ENCODE measurements at places on chromosomes 16 and 17. TPM values are rescaled to one million over a fixed set of nuclear protein-coding genes. Genes with fewer than 3 reads are reported as not detected.

Gene OGFOD1
- total RNA-seq: 54.3 TPM

Gene CA7
- not detected for total RNA-seq

Gene TMEM220
- total RNA-seq: 1.4 TPM

Gene G6PC1
- not detected for total RNA-seq

Gene GNGT2
- total RNA-seq: not detected

Gene FOXN1
- total RNA-seq: not detected

Gene METTL9
- total RNA-seq: 141 TPM

Gene ODAD4
- 4.7 TPM for total RNA-seq

Gene NEUROD2
- total RNA-seq: not detected

Gene KRT36
- total RNA-seq: not detected

Gene HCRT
- total RNA-seq: not detected

Gene USH1G
- 0.23 TPM for total RNA-seq

Gene DNAH9
- total RNA-seq: 0.88 TPM

Gene ABCC12
- 1.2 TPM for total RNA-seq

Gene ZPBP2
- not detected for total RNA-seq

All from endodermal cell (in vitro differentiated cells).